Activated T-helper 9 cell treated with anti-CD3 and anti-CD28 coated beads, Interleukin-2, amount 50 U/mL, for 16 hours (primary cell): ENCODE measurements at places on chromosomes 13 and 19.
A peak's percentile ranks its signal among the peaks of the same experiment; 100 is the strongest.

GRCh38 chr13:87827479-87827878 is 156.3 kb downstream of the SLITRK5 start:
- no peak for DNase-seq

- DNase-seq, result no peak
These were observed 506 bp upstream of the AP1M1 start for GRCh38 chr19:16197188-16197621.

DNA sequence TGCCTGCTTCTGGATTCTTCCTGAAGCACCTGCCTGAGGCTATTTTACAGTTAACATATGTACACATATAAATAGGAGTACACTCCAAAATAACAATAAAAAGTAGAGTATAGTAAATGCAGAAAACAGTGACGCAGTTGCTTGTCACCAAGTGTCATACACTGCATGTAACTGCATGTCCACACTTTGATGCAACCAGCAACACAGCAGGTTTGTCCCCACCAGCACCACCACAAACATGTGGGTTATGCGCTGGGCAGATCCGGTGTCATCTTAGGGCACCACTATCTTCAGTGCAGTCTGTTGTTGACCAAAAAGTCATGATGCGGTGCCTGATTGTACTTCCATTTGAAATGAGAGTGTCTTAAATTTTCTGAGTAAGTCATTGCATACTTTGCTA is 51.3 kb downstream of the COL4A2 start:
- no peak for DNase-seq

DNA sequence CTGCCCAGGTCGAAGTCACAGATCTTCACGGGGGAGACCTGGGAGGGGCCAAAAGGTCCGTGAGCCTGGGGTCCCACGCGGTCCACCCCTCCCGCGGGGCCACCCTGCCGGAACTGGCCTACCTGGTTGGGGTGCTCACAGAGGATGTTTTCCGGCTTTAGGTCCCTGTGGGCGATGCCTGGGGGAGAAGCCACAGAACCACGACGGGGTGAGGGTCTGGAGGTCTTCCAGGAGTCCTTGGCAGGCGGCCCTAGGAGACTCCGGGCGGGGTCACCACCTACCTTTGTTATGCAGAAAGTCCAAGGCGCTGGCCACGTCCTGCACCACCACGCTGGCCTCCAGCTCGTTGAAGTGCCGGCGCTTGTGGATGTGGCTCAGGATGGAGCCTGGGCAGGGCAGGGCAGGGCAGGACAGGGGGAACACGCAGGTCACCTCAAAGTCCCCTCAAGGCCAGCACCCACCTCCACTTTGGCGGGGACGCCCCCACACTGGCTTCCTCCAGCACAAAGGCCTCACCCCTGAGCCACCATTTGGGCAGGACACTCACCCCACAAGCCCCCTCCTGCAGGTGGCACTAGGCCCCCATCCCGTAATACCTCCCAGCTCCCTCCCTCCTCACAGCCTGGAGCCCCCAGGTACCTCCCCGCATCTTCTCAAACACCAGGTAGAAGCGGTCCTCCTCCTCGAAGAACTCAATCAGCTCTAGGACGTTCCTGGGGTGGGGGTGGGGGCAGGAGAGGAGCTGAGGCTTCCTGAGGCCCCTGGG is 8.4 kb downstream of the MKNK2 start:
- DNase-seq, result no peak

DNA sequence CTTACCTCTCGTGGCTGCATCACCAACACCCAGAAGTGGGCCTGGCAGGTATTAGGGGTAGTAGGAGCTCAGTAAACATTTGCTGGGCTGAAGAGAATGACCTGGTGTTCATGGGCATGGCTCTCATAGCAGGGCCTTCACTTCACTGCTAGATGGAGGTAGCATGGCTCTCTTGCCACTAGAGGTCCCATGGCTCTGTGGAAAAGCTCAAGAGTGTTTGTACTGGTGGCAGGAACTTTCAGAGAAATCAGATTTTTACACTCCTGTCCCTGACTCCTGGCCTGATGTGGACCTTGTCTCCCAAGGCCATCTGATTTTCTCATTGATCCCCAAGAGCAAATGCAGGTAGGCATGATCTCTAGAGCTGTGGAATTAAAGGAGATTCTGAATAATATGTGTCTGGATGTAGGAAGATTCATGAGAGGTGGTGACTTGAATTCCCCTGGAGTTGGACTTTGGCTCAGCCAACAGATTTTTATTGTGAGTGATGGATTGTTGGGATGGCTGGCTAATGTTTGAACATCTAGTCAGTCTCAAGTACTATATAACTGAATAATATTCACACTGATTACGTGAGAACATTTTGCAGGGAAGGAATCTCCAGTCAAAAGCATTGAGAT is 5.7 kb downstream of the ZNF574 start:
- DNase-seq, result no peak

GRCh38 chr19:48674921-48675824 is 2.4 kb upstream of the NTN5 start:
- peak; percentile 49 for DNase-seq

- no peak for DNase-seq
These were observed 114.4 kb downstream of the ZDHHC20 start for GRCh38 chr13:21344662-21345176.

- DNase-seq, result no peak
These were observed 3.1 kb upstream of the ABHD17A start for GRCh38 chr19:1888385-1888784.

DNA sequence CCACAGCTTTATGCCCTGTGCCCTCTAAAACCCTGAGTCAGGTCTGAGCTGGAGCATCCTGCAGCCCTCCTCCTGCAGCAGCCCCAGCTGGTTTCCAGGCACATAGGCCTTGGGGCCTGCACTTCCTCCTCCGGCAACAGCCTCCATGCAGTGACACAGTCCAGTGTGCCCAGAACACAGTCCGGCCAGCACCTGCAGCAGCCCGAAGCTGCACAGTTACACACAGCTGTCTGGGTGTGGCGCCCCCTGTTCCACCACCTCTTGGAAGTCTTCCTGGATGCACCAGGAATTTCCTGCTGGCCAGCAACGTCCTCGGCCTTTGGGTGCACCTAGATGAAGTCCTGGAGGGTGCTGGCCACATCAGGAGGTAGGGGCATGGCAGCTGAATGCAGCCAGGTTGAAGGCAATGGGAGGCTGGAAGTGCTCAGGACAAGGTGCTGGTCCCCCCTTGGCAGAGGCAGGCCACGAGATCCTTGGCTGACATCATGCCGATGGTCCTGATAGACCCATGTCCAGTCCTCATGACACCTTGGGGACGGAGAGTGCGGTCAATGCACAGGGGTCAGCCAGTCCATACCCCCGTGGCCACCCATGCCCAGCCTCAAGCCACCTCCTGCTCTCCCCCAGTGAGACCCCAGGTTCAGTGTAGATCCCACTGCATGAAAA is 27.1 kb upstream of the PARP4 start:
- DNase-seq, result no peak

GRCh38 chr19:18321734-18322102 is 1.2 kb downstream of the LSM4 start:
- no peak for DNase-seq

GRCh38 chr13:32851083-32852069 is 164.8 kb upstream of the KL start:
- DNase-seq, result no peak

DNA sequence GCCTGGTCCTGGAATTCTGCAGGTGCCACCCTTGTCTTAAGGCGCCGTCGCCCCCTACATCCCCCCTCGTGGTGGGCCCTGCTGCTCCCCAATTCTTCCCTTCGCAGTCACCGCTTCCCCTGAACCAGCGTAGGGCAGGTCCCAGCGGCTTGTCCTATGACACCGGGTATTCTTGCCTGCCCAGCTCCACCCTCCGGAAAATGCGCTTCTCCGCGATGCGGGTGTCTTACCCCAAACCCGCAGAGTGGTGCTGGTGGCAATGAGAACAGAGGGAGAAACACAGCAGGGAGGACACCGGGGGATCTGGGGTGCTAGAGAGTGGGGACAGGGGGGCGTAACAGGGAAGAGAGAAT is 9.0 kb downstream of the ZNF808 start:
- peak; percentile 11 for DNase-seq

- no peak for DNase-seq
These were observed 159.0 kb upstream of the IRS2 start for GRCh38 chr13:109945206-109945960.

DNA sequence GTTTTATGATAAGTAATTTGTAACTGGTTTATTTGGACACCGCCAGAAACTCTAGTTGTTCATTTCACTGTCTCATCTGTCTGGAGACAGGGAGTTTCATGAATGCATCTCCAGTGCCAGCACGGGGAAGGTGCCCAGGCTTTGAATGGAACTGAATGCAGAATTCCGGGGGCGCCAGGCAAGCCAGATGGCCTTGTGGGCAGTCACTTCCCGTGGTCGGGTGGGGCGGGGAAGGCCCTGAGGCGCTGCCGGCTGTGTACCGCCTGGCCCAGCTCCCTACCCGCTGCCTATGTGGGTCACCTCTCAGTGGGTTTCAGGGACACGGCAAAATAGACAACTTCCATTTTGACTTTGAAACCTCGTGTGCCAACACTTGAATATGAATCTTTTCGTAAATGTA is 28.8 kb upstream of the MCF2L start:
- DNase-seq, result no peak

GRCh38 chr13:83577183-83577582 is 305.1 kb downstream of the SLITRK1 start:
- DNase-seq, result no peak

DNA sequence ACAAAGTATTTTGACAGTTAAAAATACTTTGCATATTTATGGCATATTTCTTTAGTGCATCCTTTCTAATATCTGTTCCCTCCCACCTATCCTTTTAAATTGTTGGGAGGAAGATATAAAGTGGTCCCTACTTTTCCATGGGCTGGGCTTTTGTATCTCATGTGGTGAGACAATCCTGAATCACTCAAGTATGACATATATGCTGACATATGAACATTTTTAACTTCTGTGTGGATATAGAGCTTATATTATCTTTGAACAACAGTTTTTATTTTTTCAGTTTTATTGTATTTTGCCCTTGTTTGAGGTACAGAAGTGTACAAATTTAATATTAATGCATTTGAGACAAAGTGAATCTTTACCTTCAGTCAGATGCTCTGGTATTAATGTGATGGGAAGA is 3.4 kb downstream of the ZMYM2 start:
- no peak for DNase-seq

- DNase-seq, result no peak
These were observed 10.9 kb downstream of the NCR1 start for GRCh38 chr19:54916822-54917221.

DNA sequence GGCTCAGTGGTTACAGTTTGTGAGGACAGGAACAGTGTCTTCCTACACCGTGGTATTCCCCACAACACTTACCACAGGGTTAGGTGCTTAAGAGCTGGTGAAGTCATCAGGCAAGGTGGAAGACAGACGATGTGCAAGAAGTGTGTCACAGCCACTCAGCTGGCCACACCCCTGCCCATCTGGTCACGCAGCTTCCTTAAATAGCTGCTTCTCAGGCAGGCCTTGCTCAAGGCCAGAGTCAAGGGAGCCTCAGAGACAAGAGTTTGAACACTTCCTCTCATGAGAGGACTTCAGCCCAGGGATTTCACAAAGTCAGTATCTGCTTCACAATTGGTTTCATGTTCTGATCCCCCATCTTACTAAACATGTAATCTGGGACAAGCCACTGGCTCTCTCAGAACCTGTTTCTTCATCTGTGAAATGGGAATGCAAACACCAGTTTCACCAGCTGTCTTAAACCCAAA is 80.3 kb upstream of the FRY start:
- DNase-seq, result no peak

GRCh38 chr13:101384929-101385328 is 31.4 kb downstream of the NALCN start:
- no peak for DNase-seq

DNA sequence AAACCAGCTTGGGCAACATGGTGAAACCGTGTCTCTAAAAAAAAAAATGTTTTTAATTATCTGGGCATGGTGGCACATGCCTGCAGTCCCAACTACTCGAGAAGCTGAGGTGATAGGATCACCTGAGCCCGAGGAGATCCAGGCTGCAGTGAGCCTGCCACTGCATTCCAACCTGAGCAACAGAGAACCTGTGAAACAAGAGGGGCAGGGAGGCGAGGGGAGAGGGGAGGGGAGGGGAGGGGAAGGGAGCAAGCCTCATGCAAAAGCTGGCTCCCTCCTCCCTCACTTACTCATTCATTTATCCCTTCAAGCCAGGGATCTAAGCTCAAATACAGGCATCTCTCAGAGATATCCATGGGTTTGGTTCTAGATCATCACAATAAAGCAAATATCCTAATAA is 8.9 kb downstream of the ATP7B start:
- no peak for DNase-seq

GRCh38 chr13:40520916-40521315 is 145.5 kb downstream of the FOXO1 start:
- no peak for DNase-seq

GRCh38 chr13:98462946-98463345 is 114.0 kb downstream of the STK24 start:
- DNase-seq, result no peak

DNA sequence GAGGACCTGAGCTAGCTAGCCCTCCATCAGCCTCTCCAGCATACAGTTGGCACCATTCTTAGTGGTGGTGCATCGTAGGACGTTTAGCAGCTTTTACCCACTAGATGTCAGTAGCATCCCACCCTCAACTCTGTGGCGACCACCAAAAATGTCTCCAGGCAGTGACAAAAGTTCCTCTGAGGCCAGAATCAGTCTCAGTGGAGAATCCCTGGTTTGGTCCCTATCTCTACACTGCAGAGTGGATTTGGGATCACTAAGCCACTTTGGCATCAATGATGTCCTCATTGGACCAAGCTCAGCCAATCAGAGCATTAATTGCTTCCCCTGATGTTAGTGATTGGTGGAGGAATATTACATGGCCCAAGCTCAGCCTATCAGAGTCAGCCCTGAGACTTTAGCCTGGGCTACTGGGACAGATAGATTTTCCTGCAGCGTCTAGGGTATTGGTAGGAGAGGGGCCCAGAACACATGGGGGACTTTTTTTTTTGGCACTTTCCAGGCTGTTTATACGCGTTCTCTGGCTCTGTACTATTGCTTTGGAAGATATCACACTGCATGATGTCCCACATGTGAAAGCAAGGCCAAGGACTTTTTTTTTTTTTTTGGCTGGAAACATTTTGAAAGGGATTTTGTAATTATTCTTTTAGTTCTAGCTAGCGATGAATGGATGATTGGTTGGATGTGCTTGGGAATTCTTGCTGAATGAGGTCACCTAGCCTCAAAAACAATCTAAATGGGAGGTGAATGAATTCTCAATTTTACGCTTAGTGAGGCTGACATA is 7.0 kb downstream of the TMEM221 start:
- DNase-seq, result no peak

GRCh38 chr19:782185-782877 is 14.9 kb upstream of the PTBP1 start:
- no peak for DNase-seq
